ENCODE measurements at places on chromosomes 12 and 14.

- DNase-seq = peak; percentile 57
These were observed 51.7 kb upstream of the KICS2 start for GRCh38 chr12:64273527-64274403.

GRCh38 chr14:102928412-102929240, 6.2 kb downstream of the AMN start:
- DNase-seq = peak; percentile 98

DNA sequence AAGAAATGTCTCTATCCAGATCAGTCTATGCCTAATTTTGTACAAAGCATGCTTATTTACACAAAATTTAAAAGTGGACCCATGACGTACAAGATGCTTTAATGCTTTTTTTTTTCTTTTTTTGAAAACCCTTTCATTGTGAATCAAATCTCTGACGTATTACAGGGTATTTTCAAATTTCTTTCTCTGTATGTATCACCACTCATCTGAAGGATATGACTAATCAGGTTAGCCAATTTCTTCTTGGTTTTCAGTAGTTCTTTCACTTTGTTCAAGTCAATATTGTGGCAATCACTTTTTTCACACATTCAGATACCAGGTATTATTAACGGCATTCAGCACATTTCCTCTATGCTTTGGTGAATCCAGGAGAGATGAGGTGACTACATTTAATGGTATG, 685.3 kb downstream of the TRHDE start:
- DNase-seq = no peak

DNA sequence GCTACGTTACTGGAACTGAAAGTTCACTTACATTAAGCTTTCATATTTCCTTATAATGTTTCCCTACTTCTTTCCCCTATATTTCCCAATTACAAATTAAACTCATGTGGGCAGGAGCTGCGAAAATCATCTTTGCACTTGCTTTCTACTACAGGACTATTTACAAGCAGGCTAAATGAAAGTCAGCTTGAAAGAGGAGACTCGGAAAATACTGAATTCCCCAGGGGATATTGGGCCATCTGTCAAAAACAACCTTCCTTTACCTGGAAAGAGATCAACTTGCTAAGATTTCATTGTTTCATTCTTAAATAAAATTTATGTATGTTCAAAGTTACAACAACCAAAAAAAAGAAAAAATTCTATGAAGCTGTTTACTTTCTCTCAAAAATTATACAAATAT, 92.8 kb upstream of the BBS10 start:
- DNase-seq = no peak

GRCh38 chr14:71714225-71714624, 218.0 kb upstream of the RGS6 start:
- DNase-seq = no peak

GRCh38 chr12:75754698-75755097, 243.3 kb upstream of the KRR1 start:
- DNase-seq = no peak

- DNase-seq = no peak
These were observed 9.8 kb upstream of the FKBP4 start for GRCh38 chr12:2785017-2785416.

GRCh38 chr14:73239393-73240241, 2.3 kb downstream of the PAPLN start:
- peak; percentile 92 for DNase-seq

GRCh38 chr14:47590767-47591495, 84.5 kb downstream of the MDGA2 start:
- no peak for DNase-seq

GRCh38 chr12:38373784-38374183, 57.2 kb downstream of the ALG10B start:
- DNase-seq = no peak

GRCh38 chr14:27528328-27528727, 930.5 kb upstream of the NOVA1 start:
- DNase-seq = peak; percentile 25

DNA sequence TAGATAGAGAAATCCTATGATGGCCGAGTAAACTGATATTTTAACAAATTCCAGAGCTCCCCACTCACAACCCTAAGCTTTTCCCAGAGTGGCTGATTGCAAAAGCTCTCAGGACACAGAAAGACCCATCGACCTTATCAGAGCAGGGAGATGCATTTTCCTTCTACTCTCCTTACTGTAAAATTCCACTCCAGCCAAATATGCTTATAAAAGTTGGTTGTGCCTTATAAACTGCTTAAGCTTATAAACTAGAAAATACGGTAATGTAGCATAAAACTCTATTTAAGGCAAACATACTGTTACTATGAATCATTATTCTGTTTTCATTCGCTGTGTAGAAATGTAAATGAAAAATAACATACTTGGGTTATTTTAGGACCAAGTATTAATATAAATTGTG, 41.6 kb upstream of the TRHDE start:
- no peak for DNase-seq

GRCh38 chr14:71130491-71131179, 223.4 kb downstream of the PCNX1 start:
- DNase-seq = no peak

GRCh38 chr12:15428632-15429031, 106.3 kb downstream of the PTPRO start:
- DNase-seq = no peak

- DNase-seq = peak; percentile 70
These were observed 14.8 kb upstream of the KRT81 start for GRCh38 chr12:52305921-52306705.

DNA sequence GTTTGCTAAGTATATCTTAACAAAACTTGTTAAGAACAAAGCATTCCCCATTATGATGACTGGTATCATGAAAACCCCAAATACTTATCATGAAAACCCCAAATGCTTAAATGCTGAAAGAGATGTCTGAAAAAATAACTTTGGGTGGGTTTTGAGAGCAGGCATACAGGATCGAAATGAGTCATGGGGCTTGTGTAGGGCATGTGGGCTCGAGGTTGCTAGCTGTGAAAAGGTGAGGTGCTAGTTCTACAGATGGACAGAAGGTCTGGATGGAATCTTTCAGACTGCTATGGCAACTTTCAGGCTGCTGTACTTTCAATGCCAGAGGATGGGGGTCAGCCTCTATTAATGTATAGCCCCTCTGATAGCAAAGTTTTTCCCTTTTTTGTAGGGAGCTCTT, 167.8 kb upstream of the MDGA2 start:
- no peak for DNase-seq

Measured in H7 (cell line).